ENCODE measurements at places on chromosomes 4 and X. TPM values are rescaled to one million over a fixed set of nuclear protein-coding genes. Genes with fewer than 3 reads are reported as not detected.

DNA sequence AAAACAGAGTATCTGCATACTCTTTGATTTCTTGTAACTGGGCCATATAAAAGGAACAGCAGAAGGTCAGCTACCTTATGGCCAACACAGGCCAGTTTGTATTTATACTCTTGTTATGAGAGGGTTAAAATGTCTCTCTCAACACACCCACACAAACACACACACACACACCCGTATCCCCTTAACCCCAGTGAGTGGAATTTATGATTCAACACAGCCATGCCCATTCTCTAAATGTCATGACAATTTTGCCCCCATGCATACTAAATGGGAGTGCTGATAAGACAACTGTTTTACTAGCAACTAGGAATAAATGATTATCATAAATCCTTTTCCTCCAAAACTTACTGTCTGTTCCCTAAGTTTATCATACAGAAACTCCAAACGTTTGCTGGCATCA is 22.1 kb upstream of the SCD5 start:
- H3K27me3 ChIP-seq, result peaks cover 3% of the 10 kb centered on the region
- no peak for DNase-seq
- H3K4me1 ChIP-seq, result peaks cover 36% of the 10 kb centered on the region
- H3K36me3 ChIP-seq, result peaks cover 67% of the 10 kb centered on the region

DNA sequence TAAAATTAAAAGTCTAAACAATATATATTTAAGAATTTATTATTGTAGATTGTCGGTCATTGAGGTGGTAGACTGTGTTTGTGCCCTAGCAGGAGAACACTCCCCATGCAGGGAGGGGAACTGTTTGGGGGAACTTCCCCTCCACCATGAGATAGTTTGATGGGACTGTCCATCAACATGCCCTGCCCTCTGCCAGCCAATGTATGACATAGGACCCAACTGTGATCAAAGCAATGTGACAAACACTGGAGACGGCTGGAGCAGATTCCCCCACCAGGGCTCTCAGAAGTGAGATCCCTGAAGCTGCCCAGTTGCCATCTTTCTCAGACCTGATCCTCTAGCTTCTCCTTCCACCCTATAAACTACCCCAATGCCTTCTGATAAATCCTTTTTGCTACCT is 44.9 kb downstream of the SH3KBP1 start:
- H3K36me3 ChIP-seq, result no peaks in the 10 kb centered on the region
- H3K4me1 ChIP-seq, result peaks cover 23% of the 10 kb centered on the region
- H3K27me3 ChIP-seq, result no peaks in the 10 kb centered on the region
- H3K27ac ChIP-seq, result no peak overlapping the region
- no peak overlapping the region for H3K4me3 ChIP-seq

GRCh38 chr4:46927201-46927600 is 18.2 kb upstream of the COX7B2 start:
- no peak for DNase-seq
- H3K27ac ChIP-seq, result no peak overlapping the region
- no peaks in the 10 kb centered on the region for H3K36me3 ChIP-seq
- H3K27me3 ChIP-seq, result no peaks in the 10 kb centered on the region
- no peak overlapping the region for H3K4me3 ChIP-seq

- peaks cover 3% of the 10 kb centered on the region for H3K27me3 ChIP-seq
- H3K36me3 ChIP-seq, result no peaks in the 10 kb centered on the region
- H3K4me3 ChIP-seq, result no peak within 1 kb of the TSS
- H3K27ac ChIP-seq, result no peak within 1 kb of the TSS
- H3K4me1 ChIP-seq, result peaks cover 4% of the 10 kb centered on the region
- DNase-seq, result peak; percentile 1
Observed at GRCh38 chr4:105551965-105552746, at the start of gene ARHGEF38. Gene ARHGEF38, plus strand, starts transcription at chr4:105552620. Its CDS starts 146 bp downstream, at chr4:105552766.

GRCh38 chr4:56959100-56959499 is 18.3 kb downstream of the NOA1 start:
- H3K36me3 ChIP-seq, result peaks cover 14% of the 10 kb centered on the region
- H3K27me3 ChIP-seq, result no peaks in the 10 kb centered on the region
- peaks cover 20% of the 10 kb centered on the region for H3K4me1 ChIP-seq
- DNase-seq, result no peak
- H3K27ac ChIP-seq, result peak overlapping the region; percentile 84

DNA sequence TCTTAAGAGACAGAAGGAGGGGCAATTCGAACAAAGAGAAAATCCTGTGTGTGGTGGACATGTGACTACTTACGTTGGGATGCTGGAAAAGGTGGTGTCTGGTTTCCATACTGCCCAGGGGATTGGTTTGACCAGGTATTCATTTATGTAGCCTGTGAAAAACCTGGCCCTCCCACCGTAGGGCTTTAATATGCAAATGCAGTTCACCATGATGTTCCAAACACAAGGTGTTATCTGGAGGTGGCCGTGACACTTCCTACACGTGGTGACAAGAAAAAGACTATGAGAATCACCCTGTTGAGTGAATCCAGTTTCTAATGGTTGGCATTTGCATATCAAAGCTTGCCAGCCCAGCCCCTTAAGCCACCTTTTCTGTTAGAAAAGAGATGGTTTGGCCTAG is 27.9 kb downstream of the UGT2B4 start:
- no peak overlapping the region for H3K4me3 ChIP-seq
- DNase-seq, result no peak
- no peak overlapping the region for H3K27ac ChIP-seq
- H3K4me1 ChIP-seq, result no peaks in the 10 kb centered on the region

- H3K4me3 ChIP-seq, result no peak overlapping the region
- H3K4me1 ChIP-seq, result peaks cover 17% of the 10 kb centered on the region
- no peaks in the 10 kb centered on the region for H3K27me3 ChIP-seq
- DNase-seq, result peak; percentile 2
- no peak overlapping the region for H3K27ac ChIP-seq
Observed at GRCh38 chrX:46642145-46642544, 68.6 kb downstream of the CHST7 start.

GRCh38 chrX:13763489-13763888 is 28.9 kb downstream of the OFD1 start:
- DNase-seq, result no peak
- no peaks in the 10 kb centered on the region for H3K27me3 ChIP-seq
- no peak overlapping the region for H3K4me3 ChIP-seq
- H3K4me1 ChIP-seq, result peaks cover 8% of the 10 kb centered on the region

- H3K27me3 ChIP-seq, result peaks cover 38% of the 10 kb centered on the region
- H3K4me1 ChIP-seq, result no peaks in the 10 kb centered on the region
- H3K27ac ChIP-seq, result no peak overlapping the region
- no peak for DNase-seq
- H3K36me3 ChIP-seq, result no peaks in the 10 kb centered on the region
Observed at GRCh38 chr4:5026371-5026770, 7.1 kb upstream of the CYTL1 start.

GRCh38 chr4:144627663-144628076 is 18.3 kb upstream of the HHIP start:
- no peak for DNase-seq
- no peak overlapping the region for H3K4me3 ChIP-seq
- H3K36me3 ChIP-seq, result no peaks in the 10 kb centered on the region
- no peak overlapping the region for H3K27ac ChIP-seq
- no peaks in the 10 kb centered on the region for H3K27me3 ChIP-seq
- no peaks in the 10 kb centered on the region for H3K4me1 ChIP-seq

GRCh38 chr4:128521648-128522111 is 234.1 kb upstream of the PGRMC2 start:
- peak overlapping the region; percentile 26 for H3K27ac ChIP-seq
- peaks cover 1% of the 10 kb centered on the region for H3K27me3 ChIP-seq
- peaks cover 86% of the 10 kb centered on the region for H3K4me1 ChIP-seq
- peak overlapping the region; percentile 9 for H3K4me3 ChIP-seq

The SOWAHD gene
- total RNA-seq, result 0.15 TPM

The SLC4A4 gene
- total RNA-seq, result 25.3 TPM

The LARP7 gene
- 34.4 TPM for total RNA-seq

The NAP1L2 gene
- total RNA-seq, result 0.27 TPM

The FGB gene
- total RNA-seq, result not detected

The FOXP3 gene
- 0.12 TPM for total RNA-seq

The SPP1 gene
- total RNA-seq, result 7.4 TPM

The ZMAT1 gene
- 1.4 TPM for total RNA-seq

Measured in HFFc6 (cell line).